ENCODE measurements at places on chromosomes 3 and 15.
A peak's percentile ranks its signal among the peaks of the same experiment; 100 is the strongest.

DNA sequence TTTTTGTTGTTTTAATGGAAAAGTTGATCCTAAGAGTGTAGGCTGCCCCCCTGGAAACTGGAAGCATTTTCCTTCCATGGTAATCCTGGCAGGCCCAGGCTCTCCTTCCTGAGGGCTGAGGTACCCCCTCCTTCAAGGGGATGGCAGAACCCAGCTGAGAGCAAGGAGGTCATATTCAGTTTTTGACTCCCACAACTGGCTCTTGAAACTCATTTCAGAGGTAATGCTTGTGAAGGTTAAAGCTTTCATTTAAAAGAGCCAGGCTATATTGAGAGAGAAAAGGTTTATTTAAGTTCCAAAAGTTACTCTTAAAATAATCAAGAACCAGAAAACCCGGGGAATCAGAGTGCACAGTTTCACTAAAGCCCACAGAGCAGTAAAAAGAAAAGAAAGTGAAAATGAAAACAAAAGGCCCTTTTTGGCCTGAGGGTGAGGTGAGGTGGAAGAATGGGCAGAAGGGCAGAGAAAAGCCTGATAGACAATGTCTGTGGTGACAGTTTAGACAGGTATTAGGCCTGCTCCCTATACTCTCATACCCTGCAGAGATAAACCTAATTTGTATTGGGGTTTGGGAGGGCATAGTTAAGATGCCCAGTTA is 47.0 kb upstream of the RBP1 start:
- no peak for DNase-seq

- DNase-seq, result peak; percentile 75
These were observed 70.4 kb downstream of the KLF13 start for GRCh38 chr15:31396881-31397560.

- no peak for DNase-seq
These were observed 10.6 kb upstream of the RFX7 start for GRCh38 chr15:56254265-56254664.

DNA sequence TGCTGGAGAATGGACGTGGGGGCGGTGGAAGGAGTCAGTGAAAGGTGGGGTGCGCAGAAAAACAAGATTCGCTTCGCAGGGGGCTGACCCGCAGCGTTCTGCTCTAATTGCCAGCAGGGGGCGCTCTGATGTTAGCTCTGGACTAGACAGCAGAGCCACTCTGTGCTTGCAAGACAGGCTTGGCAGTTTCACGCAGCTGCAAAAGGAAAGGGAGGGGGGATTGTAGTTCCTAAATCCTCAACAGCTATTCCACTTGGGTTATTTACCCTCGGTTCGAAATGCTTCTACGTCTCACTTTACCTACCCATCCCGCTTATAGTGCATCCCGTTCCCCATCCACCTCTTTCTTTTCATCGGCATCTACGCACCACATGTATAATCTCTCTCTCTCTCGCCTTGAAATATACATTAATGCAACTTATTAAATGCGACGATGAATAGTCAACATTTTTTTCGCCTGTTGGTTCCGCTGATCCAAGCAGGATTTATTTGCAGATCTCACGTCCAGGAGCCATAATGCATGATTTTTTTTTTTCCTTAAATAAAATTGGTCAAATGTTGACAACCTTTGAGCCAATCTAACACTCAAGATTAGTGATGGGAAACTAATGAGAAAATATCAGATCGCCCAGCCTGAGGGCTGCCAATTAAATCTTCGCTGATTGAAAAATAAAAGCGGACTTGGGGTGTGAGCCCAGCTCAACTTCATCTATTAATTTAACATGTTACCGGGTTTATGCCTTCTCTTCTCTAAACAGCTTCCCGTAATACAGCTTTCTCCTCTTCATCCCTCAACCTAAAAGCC is 216.4 kb downstream of the MEIS2 start:
- DNase-seq, result peak; percentile 59

DNA sequence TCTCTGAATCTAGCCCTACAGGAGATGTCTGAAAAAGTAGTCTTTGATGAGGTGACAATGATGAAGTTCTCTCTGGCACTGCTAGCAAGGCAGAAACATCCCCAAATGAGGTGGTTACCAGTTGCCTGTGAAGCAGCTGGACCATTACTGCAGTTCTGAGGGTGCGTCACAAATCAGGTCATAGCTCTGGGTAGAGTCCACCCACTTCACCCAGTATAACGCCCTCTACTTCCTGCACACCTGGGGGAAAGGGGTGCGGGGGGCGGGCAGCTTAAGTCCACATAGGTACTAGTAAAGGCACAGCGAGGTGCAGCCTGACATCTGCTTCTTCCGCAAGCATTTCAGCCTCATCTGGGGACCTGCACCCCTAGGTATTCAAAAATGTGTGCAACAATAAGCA is 13.4 kb upstream of the SATB1 start:
- DNase-seq, result no peak

DNA sequence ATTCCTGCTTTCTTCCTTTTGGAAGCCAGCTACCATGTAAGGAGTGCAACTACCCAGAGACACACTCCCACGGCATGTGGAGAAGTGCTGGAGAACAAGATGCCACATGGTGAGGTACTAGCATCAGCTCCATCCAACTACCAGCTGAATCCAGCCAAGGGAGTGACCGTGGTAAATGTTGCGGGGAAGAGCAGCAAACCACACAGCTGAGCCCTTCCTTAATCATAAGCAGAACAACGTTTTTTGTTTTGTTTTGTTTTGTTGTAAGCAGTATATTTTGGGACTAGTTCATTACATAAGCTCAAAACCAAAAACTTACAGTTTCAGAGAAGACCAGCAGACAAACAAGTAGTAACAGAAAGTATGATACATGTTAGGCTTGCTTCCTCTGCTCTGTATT is 212.6 kb upstream of the ATP10A start:
- DNase-seq, result no peak

GRCh38 chr3:66525771-66526170 is 24.9 kb upstream of the LRIG1 start:
- DNase-seq, result no peak

- DNase-seq, result no peak
These were observed 37.3 kb downstream of the CRYGS start for GRCh38 chr3:186506857-186507256.

DNA sequence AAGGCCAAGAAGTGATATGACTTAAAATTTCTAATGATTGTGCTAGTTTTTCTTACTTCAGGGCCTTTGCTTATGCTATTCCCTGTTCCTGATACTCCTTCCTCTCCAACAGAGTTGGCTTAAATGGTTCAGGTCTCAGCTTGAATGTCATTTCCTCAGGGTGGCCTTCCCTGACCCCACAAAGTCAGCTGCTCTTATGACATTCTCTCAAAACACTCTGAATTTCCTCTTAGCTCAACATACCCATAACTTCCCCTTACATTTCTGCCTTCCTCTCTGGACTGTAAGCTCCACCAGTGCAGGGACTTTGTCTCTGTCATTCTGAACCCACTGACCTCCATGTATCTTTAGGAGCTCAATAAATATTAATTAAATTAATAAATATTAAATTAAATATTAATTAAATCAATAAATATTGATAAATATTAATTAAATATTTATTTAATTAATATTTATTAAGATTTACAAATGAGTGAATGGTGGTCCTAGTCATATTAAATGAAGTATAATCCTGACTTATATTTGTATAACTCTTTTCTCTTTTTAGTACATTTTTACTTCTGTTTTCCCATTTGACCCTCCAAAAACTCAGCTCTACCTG is 17.9 kb upstream of the TMCC1 start:
- no peak for DNase-seq

DNA sequence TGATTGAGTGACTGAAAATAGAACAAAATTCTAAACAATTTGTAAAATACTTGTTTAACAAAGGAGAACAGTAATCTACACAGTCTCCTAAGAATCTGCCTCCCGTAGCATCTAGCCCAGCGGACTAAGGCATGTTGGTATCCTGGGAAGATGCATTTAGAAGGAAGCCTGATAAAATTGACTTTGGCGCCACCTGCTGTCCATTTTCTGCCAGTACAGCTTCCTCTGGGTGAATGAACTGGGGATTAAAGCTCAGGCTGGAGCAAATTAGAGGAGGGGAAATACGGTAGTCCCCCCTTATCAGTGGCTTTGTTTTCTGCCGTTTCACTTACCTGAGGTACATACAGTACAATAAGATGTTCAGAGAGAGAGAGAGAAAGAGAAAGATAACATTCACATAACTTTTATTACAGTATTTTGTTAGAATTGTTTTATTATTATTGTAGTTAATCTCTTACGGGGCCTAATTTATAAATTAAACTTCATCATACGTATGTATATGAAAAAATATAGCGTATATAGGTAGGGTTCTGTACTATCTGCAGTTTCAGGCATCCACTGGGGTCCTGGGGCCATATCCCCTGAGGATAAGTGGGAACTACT is 191.6 kb downstream of the GAP43 start:
- DNase-seq, result peak; percentile 69

DNA sequence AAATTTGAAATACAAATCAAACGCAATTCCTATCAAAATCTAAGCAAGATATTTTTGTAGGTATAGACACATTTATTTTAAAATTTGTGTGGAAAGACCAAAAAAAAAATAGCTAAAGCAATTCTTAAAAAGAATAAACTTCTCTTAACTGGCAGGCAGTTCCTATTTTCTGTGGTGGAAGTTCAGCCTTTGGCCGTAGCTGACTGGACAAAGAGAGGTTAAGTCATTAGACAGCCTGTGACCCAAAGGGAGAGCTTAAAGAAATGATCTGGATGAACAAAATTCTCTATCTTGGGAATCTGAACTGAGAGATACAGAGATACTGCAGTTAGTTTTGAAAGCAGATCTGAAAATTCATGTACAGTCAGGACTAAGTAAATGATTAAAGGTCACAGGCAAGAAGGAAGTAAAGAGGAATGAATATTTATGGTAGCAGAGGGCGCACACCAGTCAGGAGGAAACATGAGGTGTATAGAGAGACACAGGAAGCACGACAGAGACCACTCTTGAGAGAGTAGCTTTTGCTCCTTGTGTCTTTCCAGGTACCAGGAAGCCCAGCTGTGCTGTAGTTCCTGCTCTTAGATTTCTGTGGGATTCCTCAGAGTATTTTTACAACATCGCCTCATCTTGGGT is 57.5 kb downstream of the TPRG1 start:
- no peak for DNase-seq

Measured in bronchial epithelial cell (primary cell).